Endothelial cell of umbilical vein (primary cell): ENCODE measurements at places on chromosomes 2 and 18. TPM values are rescaled to one million over a fixed set of nuclear protein-coding genes. Genes with fewer than 3 reads are reported as not detected.

DNA sequence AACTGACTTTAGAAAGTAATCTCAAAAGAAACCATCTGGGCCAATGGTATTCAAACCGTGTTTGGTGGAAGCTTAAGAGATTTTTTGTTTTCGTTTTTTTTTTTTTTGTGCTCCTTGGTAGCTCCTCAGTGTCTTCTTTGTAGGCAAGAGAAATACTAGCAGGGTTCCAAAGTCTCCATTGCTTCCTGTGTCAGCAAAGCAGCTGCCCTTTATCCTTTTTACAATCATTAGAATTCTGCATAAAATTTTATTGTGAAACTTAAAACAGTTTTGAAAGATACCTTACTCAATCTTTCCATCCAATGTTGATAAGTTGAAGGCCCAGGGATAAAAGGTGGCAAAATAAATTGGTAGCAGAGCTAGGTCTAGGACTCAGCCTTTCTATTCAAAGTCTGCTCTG, 479 bp downstream of the IL1F10 start:
- no peaks in the 10 kb centered on the region for H3K36me3 ChIP-seq
- H3K27ac ChIP-seq = no peak overlapping the region
- H3K27me3 ChIP-seq = no peaks in the 10 kb centered on the region
- no peaks in the 10 kb centered on the region for H3K4me1 ChIP-seq

DNA sequence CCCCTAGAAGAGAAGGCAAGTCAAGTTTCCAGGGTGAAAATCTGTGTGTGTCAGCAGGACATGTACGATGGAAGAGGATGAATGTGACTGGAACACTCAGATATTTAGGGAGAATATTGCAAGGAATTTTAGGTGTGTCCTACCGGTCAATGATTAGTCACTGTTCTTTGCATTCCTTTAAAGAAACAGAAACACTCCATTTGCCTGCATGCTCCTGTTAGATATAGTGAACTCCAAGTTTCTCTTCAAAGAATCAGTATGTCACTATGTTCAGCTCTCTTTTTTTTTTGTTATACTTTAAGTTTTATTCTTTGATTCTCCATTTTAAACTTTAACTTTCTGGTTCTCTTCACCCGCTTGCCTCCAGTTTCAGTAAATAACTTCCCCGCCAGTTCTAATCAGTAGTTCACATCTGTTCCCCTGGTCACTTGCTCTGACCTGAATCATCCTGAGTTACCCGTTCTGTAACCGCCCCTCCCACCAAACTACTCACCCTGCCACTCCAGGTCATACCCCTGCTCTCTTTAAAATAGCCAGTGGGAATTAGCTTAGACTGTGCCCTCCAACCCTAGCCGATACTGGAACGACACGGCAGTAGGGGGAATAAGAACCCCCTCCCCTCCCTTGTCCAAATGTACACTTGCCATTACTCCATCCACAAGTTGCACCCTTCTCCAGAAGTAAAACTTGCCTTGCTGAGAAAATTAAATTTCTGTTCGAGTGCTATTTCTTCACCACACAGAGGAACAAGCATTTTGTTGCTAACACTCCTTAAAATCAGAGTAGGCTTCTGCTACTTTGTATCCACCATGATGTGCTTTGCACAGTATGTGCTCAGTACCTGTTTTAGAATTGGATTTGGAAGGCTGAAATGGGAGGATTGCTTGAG, 268.4 kb downstream of the METTL4 start:
- H3K4me1 ChIP-seq = peaks cover 42% of the 10 kb centered on the region
- DNase-seq = peak; percentile 46
- H3K4me3 ChIP-seq = no peak overlapping the region
- H3K36me3 ChIP-seq = no peaks in the 10 kb centered on the region
- no peaks in the 10 kb centered on the region for H3K27me3 ChIP-seq
- peak overlapping the region; percentile 78 for H3K27ac ChIP-seq

- no peak for DNase-seq
- H3K36me3 ChIP-seq = no peaks in the 10 kb centered on the region
- peaks cover 5% of the 10 kb centered on the region for H3K27me3 ChIP-seq
- no peaks in the 10 kb centered on the region for H3K4me1 ChIP-seq
- H3K4me3 ChIP-seq = no peak overlapping the region
Observed at GRCh38 chr2:72028996-72029395, 118.7 kb downstream of the CYP26B1 start.

GRCh38 chr2:48531141-48531648, 1.2 kb downstream of the STON1 start:
- no peak overlapping the region for H3K27ac ChIP-seq
- H3K4me1 ChIP-seq = peaks cover 25% of the 10 kb centered on the region
- H3K4me3 ChIP-seq = peak overlapping the region; percentile 49
- DNase-seq = peak; percentile 73

GRCh38 chr2:146916914-146917313, 927.9 kb upstream of the ACVR2A start:
- no peak overlapping the region for H3K4me3 ChIP-seq
- no peaks in the 10 kb centered on the region for H3K4me1 ChIP-seq
- no peaks in the 10 kb centered on the region for H3K36me3 ChIP-seq
- no peaks in the 10 kb centered on the region for H3K27me3 ChIP-seq

DNA sequence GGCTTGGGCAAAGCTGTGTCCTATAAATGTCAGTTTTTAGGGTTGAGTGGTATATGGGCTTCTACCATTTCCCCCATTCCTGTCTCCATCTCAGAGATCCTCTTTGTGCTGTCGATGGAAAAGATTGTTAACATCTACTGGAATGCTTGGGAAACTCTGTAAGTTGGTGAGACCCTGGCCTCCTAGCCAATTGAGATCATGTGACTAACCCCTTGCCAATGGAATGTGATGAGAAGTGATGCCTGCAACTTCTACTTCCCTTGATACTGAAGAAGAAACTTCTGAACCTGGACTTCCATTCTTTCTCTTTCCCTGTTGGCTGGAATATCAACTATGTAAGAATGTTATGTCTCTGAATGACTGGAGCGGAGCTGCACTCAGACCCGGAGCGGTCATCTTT, 14.5 kb downstream of the SLC39A10 start:
- DNase-seq = no peak
- H3K27ac ChIP-seq = no peak overlapping the region
- H3K36me3 ChIP-seq = no peaks in the 10 kb centered on the region
- H3K4me3 ChIP-seq = no peak overlapping the region
- H3K27me3 ChIP-seq = no peaks in the 10 kb centered on the region

GRCh38 chr2:96123290-96123689, 6.9 kb upstream of the ADRA2B start:
- H3K27me3 ChIP-seq = peaks cover 2% of the 10 kb centered on the region
- no peak overlapping the region for H3K27ac ChIP-seq
- no peaks in the 10 kb centered on the region for H3K4me1 ChIP-seq
- DNase-seq = no peak

DNA sequence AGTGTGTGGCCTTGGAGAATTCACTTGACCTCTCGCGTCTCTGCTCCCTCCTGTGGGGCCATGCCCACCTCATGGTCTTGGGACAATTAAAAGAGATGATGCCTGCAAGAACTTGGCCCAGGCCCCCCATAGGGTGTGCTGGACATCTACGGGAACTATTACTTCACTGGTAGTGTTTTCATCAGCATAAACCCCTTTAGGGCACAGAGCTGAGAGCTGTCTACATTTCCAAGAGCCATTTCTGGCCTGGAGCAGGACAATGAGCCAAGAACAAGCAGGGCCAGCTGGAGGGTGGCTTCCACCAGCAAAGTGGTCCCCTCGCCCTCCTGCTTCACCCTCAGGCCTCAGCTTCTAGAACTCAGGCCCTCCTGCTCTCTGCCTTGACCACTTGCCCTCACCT, 232.3 kb downstream of the ZBTB7C start:
- no peak for DNase-seq
- no peaks in the 10 kb centered on the region for H3K36me3 ChIP-seq
- H3K4me1 ChIP-seq = no peaks in the 10 kb centered on the region
- H3K4me3 ChIP-seq = no peak overlapping the region
- no peak overlapping the region for H3K27ac ChIP-seq

GRCh38 chr2:88190808-88191721, 20.9 kb downstream of the THNSL2 start:
- no peaks in the 10 kb centered on the region for H3K27me3 ChIP-seq
- DNase-seq = peak; percentile 29
- H3K4me1 ChIP-seq = no peaks in the 10 kb centered on the region
- no peaks in the 10 kb centered on the region for H3K36me3 ChIP-seq

DNA sequence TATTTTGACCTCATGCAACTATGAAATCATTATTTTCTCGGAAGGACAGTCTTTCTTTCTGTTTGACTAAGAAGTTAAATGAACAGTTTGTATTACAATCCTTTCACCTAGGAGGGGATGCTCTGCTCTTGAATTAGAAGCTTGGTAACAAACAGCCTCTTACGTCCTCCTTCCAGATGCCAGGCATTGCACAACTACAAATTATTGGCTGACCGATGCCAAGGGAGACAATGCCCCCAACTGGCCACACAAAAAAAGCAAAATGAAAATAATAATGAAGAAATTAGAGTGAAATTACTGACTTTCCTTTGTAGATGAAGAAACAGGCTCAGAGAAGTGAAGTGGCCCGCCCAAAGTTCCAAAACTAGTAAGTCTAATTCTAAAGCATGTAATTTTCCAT, 177.9 kb downstream of the CYRIA start:
- H3K36me3 ChIP-seq = no peaks in the 10 kb centered on the region
- peak; percentile 46 for DNase-seq
- no peak overlapping the region for H3K4me3 ChIP-seq

DNA sequence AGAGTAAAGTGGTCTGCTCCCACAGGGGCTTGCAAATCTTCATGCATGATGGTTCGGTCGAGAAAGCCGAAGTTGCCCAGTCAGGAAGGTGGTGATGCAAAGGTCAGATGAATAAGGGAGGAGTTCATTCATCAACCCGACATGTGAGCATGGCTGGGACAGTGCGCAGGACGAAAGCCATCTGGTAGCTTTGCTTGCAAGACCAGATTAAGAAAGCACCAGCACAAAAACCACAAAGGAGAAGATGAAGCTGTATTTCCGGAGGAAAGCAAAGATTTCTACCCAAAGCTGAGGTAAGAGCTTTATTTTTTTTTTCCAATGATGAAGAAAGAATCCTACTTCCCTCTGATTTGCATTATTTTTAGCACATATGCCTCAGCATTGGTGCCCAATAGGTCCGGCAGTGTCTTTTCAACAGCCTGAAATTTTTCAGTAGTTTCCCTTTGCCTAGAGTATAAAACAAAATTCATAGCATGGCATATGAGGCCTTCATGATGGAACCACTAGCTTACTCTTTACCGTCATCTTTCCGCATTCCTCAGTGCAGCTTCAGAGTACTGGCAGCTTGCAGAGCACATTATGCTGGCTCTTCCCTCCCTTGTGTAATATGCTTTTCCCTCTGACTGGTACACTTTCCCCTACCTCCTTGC, 112.0 kb upstream of the THOC1 start:
- DNase-seq = no peak
- no peaks in the 10 kb centered on the region for H3K4me1 ChIP-seq
- peaks cover 2% of the 10 kb centered on the region for H3K27me3 ChIP-seq
- H3K36me3 ChIP-seq = no peaks in the 10 kb centered on the region

DNA sequence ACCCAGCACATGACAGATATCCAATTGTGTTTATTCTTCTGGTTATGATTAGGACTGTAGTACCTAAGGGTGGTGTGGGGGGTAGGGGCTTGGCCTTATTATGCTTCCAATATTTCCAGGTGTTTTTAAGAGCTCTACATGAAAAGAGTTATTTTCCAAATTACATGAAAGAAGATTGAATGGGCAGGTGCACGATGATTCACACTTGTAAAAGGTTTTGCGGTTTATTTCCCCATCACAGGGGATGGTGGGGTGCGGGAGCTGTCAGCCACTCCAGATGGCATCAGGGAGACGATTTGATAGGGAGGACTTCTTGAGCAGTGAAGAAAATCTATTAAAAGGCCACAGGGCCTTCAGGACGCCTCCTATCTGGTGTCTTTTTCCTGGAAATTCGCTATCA, 15.1 kb upstream of the CCBE1 start:
- H3K27me3 ChIP-seq = no peaks in the 10 kb centered on the region
- no peaks in the 10 kb centered on the region for H3K36me3 ChIP-seq
- H3K4me3 ChIP-seq = no peak overlapping the region

DNA sequence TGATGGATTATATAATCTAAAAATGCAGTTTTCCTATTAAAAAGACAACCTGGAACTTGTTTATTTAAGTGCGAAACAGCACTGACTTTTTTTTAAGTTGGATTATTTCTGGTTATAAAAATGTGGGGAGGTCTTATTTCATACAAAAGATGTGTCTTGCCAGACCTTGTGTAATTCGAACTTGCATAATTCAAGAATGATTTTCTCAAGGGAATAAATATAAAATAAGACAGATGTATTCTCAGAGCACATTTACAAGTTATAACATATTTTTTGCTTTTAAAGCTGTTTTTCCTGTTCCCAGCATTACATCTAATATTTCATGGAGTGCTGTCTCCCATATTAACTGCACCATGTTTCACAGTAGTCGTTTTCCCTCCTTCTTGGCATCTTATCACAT, 263.1 kb downstream of the CDH20 start:
- no peaks in the 10 kb centered on the region for H3K36me3 ChIP-seq
- H3K4me3 ChIP-seq = no peak overlapping the region
- H3K4me1 ChIP-seq = peaks cover 17% of the 10 kb centered on the region
- H3K27me3 ChIP-seq = no peaks in the 10 kb centered on the region

DNA sequence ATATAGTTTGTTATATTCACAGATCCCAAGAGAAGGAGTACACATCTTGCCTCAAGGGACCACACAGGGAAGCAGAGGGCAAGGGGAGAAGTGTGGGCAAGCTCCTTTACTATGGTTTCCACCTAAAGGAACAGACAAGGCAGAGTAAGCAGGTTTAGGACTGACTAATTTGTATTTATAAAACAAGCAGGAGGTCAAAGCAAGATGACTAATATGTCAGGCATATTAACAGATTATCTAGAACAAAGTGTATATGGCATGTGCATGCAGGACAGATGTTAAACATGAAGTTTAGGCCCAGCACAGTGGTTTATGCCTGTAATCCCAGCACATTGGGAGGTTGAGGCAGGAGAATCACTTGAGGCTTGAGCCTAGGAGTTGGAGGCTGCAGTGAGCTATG, 3.7 kb upstream of the LRP2 start:
- H3K27ac ChIP-seq = no peak overlapping the region
- H3K36me3 ChIP-seq = no peaks in the 10 kb centered on the region
- DNase-seq = no peak
- no peak overlapping the region for H3K4me3 ChIP-seq

DNA sequence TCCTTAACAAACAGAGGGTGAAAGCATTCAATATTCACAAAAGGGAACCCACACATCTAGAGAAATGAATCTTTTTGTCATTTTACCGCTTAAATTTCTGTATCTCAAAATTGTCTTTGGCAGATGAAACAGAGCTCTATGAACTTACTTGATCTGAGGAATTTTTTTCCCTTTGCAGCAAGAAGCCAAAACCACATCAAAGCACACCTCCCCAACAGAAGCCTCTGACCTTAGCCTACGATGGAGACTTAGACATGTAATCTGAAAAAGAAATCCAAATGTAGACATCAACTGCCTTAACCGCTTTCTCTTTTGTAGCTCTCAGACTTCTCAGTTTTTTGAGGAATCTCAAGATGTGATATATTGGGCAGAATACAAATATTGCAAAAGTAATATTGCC, 287.9 kb upstream of the HNMT start:
- no peak overlapping the region for H3K4me3 ChIP-seq
- DNase-seq = no peak
- H3K4me1 ChIP-seq = no peaks in the 10 kb centered on the region
- H3K27ac ChIP-seq = no peak overlapping the region

Gene IL18RAP
- not detected in 2 replicates for total RNA-seq

Gene EMX1
- total RNA-seq = not detected in 2 replicates

Gene SERPINB2
- total RNA-seq = 0.24 and 0.39 TPM in 2 replicates

Gene GGCX
- 44.5 and 48.0 TPM in 2 replicates for total RNA-seq

Gene ARHGAP25
- 1.2 and 2.0 TPM in 2 replicates for total RNA-seq

Gene SPP2
- not detected in 2 replicates for total RNA-seq

Gene EVX2
- total RNA-seq = not detected in 2 replicates

Gene LRATD1
- not detected in 2 replicates for total RNA-seq

Gene ATOH8
- 12.7 and 12.8 TPM in 2 replicates for total RNA-seq

Gene CD28
- 0.15 TPM in 1 of 2 replicates, not detected in the other for total RNA-seq

Gene SLC16A14
- total RNA-seq = 0.22 and 0.23 TPM in 2 replicates

Gene DAW1
- 2.0 and 3.2 TPM in 2 replicates for total RNA-seq

Gene GRHL1
- total RNA-seq = 0.85 and 1.1 TPM in 2 replicates

Gene CCL20
- total RNA-seq = 0.53 TPM in 1 of 2 replicates, not detected in the other

Gene ACTG2
- not detected in 2 replicates for total RNA-seq
